Fibroblast of villous mesenchyme (primary cell): ENCODE measurements at places on chromosomes 2 and 18. TPM values are rescaled to one million over a fixed set of nuclear protein-coding genes. Genes with fewer than 3 reads are reported as not detected.

DNA sequence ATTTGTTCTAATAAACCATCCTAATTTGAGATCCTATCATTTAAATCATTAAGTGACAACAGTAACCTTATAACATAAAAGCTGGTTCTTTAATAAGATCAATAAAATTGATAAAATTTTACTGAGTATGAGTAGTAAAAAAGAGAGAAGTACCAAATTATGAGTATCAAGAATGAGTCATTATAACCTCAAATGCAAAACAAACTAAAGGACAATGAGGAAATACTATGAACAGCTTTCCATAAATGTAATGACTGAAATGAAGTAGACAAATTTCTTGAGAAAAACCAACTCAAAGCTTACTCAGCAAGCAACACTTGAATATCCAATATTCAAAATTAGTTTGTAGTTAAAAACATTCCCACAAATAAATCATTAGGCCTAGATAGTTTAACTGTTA lies 433.0 kb downstream of the ZEB2 start:
- peak; percentile 28 for DNase-seq

TDRD15 gene
- total RNA-seq, result not detected in 2 replicates

GRCh38 chr2:226256237-226256636 lies 543.4 kb downstream of the IRS1 start:
- DNase-seq, result peak; percentile 84

IL36G gene
- not detected in 2 replicates for total RNA-seq

DNA sequence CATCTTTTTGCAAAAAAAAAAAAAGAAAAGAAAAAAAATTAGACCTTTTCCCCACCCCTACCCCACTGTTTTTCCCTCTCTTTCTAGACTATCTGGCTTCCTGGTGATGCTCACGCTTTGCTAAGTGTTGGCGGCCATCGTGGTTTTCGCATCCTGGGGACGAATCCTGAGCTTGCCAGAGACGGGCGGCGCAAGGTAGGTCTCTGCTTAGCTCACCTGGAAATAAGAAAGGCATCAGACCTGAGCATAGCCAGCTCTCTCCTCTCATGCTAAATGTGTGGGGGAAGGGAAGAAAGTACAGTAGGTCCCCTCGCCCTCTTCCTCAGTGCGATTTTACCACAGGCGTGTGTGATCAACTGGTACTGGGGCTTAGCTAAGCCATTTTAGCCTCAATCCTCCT lies 90.5 kb downstream of the KLHL29 start:
- DNase-seq, result no peak

RUFY4 gene
- not detected in 2 replicates for total RNA-seq
